T-helper 17 cell (primary cell): ENCODE measurements at places on chromosomes 6 and 20.

GRCh38 chr6:138007014-138007472, 100.2 kb downstream of the PERP start:
- no peak for DNase-seq

DNA sequence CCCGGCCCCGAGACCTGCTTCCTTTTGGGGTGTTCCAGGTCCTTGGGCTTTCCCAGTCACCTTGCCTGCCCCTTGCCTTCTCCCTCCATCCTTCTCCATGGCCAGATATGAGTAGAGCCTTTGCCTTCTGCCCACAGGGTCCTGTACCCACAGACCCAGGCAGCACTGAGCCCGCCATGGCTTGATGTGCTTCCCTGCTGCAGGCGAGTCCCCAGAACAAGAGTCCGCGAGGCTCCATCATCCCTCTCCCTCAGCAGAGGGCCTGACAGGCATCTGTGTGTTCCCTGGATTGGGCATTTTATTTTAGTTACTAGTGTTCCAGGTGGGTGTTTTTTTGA, 21.9 kb downstream of the PYGB start:
- no peak for DNase-seq

DNA sequence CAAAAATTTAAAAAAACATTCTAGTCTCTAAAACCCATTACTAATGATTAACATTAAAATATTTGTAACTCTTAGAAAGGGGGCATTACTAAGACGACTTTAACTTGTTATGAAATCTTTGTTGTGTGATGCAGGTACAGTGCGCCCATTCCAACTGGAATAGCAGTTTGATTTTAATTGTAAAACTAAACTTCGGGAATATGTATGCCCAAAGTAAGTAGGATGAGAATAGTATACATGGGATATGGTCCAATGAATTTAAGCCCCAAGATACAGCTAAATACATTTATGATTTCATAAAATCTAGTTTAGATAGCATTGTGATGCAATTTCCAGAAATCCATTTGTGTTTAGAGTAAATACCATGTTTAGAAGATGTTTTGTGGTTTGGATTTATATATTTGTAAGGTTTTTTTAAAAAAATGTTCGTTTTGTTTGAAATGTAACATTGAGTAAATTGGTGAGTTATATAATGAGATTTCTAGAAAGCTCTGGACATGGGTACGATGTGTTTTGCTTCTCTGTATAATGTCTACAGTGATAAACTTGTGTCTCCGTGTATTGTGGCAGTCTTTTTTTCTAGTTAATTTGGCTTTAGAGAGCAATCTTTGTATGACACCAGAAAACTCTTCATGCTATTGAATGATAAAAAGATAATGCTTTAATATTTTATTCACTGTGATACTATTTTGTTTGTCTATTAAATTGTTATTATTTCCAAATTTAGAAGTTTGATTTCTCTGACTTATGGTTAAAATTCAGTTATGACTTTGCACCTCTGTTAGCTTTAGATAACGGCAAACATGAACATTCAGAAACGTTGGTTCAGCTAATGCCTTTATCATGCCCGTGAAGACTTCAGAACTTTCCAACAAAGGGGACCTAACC, 54.8 kb downstream of the RNF182 start:
- DNase-seq = no peak

GRCh38 chr6:45494416-45495135, 116.8 kb upstream of the SUPT3H start:
- no peak for DNase-seq

DNA sequence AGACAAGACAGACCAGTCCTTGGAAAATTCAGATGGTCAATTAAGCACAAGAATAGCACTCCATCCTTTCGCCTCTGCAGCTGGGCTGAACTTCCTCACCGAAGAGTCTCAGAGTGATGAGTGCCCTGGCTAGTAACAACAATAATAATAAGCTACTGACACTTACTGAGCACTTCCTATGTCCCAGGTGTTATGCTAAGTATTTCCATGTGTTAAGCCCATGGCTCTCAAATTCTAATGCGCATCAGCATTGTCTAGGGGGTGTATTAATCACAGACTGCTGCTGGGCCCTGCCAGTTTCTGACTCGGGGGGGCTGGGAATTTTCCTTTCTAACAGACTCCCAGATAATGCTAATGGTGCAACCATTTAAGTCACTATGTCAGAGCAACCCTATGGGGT, 118.2 kb upstream of the LRFN2 start:
- DNase-seq = no peak

DNA sequence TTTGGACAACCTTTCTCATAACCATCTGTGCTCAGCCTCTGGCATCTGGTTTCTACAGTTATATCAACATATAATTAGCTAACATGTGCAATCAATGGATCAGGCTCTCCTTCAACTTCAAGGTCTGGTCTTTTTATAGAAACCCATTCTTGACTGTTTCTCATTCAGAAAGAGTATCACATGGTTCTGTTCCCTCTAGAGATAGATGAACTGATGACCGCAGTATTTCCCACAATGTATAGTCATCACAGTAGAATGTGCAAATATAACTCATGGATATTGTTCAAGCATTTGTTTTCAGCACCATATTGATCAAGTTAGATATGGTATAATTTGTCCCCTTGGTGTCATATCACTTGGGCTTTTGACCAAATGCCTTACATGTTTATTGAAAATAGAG, 656.2 kb downstream of the FRK start:
- no peak for DNase-seq

DNA sequence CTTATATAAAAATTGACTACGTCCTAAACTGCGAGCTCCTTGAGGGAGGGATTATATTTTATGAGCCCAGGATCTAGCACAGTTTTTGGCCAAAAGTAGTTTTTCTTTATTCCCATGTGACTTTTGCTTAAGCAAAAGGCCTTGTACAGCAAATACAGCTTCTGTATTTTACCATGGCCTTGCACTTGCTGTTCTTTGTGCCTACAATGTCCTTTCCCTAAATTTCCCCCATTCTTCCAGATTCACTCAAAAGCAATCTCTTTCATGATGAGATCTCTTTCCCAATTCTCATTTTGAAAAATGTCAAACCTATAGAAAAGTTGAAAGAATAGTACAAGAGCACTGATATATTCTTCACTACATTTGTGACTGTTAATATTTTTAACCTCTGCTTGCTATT, 4.8 kb upstream of the IGF2R start:
- DNase-seq = no peak

DNA sequence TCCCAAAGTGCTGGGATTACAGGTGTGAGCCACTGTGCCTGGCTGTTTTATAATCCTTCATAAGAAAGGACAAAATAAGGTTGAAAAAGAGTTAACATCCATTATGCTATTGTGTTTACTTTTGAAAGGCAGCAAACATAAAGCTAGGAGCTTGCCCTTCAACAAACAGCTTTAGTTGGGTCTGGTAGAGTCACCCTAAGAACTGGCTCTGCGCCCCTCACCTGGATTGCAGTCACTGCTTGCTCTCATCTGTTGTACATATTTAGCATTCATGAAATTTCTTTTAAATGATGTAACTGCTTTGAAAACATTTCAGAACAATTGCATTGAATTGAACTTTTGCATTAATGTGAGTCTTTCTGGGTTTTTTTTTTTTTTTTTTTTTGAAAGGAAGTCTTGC, 38.9 kb downstream of the JARID2 start:
- DNase-seq = no peak

DNA sequence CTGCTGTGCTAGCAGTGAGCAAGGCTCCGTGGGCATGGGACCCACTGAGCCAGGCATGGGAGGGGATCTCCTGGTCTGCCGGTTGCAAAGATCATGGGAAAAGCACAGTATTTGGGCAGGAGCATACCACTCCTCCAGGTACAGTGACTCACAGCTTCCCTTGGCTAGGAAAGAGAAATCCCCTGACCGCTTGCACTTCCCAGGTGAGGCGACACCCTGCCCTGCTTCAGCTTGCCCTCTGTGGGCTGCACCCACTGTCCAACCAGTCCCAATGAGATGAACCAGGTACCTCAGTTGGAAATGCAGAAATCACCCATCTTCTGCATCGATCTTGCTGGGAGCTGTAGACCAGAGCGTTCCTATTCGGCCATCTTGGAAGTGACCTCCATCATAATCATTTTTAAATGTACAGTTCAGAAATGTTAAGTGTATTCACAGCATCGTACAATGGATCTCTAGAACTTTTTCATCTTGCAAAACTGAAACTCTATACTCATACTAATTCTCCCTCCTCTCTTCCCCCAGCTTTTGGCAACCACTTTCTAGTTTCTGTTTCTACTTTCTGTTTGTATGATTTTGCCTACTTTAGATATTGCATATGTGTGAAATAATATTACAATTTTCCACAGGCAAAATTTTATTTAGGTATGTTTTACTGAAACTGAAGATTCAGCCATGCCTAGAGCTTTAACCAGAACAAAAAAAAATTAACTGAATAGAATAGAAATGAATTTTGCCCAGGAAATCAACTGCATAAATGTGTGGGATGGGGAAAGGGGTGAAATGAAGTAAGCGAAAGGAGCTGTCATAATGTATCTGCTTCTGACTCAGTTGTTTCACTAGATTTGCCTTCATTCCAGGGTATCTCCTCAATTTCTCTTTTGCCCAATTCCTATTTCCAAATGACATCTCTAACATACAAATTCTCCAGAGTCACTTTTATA, 100.0 kb downstream of the RWDD2A start:
- DNase-seq = no peak

GRCh38 chr6:162999575-163000285, 272.0 kb downstream of the PACRG start:
- DNase-seq = no peak

DNA sequence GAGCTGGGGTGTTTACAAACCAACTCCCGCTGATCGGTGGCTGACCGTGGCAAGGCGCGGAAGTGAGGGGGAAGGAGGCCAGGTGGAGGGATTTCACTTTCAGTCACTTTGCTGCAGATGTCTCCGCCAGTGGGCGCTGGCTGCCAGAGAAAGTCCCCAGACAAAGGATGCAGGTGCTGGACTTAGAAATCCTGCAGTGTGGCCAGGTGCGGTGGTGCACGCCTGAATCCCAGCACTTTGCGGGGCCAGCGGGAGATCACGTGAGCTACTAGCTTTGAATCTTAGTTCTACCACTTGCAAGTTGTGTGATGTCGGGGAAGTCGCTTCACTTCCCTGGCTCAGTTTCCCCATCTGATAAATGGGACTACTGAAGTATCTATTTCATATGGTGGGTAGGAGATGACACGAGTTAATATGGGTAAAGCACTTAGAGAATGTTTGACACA, 180.4 kb downstream of the ZNF217 start:
- DNase-seq = peak; percentile 32

- no peak for DNase-seq
These were observed 12.2 kb upstream of the PTGIS start for GRCh38 chr20:49579874-49580812.

DNA sequence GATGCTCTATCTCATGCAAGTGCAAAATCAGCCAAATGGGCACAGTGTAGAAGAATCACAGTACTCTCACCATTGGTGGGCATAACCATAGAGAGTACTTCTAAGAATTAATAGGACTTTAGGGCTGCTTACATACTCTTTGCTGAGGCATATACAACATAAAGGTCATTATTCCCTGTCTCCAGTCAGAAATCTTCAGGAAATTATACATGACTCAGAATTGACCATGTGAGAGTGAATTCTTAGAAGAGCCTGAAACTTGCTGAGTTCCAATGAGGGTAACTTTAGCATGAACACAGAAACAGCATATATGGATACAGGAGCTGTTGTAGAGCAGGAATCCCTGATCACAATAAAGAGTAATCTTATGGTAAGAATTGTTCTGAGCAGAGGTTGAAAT, 498.7 kb downstream of the TENT5A start:
- no peak for DNase-seq

DNA sequence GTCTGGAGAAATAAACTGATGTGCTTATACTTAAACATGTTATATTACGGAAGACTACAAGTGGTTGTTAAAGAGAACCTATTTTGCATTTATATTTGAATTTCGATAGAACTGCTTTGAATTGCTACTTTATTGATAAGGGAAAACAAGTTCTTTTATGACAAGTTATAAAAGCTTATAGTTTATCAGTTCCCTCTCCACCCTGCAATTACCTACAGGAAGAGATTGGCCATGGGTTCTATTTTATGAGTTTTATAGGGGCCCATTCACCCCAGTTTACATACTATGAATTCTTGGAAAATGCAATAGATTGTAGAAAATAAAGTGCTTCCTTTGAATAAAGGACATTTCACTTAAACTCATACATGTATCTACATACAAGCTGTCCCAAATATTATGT, 144.4 kb downstream of the AHI1 start:
- DNase-seq = no peak

DNA sequence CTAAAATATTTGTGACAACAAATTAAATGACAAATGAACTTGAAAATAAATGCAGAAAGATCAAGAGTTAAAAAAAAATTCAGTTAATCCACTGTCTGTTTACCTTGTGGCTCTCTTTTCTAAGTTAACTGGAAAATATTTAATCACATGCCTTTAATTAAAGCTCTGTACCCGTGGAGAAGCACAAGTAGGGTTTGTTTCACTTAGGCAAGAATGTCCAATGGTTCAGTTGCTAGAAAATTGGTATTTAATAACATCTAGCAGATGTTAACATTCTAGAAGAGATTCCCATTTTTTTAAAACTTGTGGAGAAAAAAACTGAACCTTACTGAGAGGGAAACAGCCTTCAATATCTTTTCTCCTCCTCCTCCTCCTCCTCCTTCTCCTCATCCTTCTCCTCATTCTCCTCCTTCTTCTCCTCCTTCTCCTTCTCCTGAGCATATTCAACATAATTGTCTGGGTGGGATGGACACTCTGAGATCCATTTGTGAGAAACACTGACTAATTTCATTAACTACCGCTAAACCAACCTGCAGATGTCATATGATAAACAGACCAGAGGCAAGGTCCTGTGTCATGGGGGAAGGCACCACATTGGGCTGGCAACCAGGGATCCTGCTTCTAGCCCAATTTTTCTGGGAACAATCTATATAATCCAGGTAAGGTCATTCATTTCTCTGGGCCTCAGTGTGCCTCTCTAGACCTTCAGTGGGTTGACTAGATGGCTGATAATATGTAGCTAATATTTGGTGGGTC, 44.1 kb upstream of the AKIRIN2 start:
- no peak for DNase-seq
